ENCODE measurements at places on chromosomes 11 and 22.

DNA sequence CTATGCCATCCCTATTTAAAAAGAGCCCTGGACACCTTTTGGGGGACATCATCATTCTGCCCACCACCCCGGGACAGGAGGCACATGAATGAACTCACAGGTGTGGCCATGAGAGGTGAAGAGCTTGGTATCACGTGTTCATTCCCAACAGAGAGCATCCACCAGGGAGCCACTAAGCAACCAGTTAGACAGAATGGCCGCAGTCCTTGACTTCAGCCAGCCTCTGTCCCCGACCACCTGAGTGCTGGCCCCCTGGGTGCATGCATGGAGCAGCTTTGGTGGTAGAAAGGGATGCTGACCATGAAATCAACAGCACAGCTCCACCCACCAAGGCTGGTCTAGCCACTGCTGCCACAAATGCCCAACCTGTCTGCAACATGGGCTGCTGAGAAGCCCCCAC is 31.1 kb upstream of the CD81 start:
- DNase-seq = no peak

- DNase-seq = no peak
These were observed 204 bp downstream of the FADS2 start for GRCh38 chr11:61828379-61828628.

GRCh38 chr11:112961146-112961668 is at the start of gene NCAM1:
Gene NCAM1 (plus strand): TSS chr11:112961420.
- no peak for DNase-seq

DNA sequence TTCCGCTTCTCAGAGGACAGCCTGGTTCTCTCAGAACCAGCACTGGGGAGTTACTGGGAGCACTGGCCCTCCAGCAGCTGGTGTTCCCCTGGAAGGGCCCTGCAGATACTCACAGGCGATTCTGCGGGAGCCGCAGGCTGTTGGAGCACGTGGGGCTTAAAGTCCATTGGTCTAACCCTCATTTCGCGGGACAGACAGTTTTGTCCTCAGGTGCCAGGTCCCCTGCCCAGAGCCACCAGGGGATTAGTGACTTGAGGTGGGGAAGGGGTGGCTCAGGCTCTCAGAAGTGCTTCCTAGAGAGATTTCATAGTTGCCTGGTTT is 53.9 kb downstream of the CACNA1I start:
- DNase-seq = no peak

DNA sequence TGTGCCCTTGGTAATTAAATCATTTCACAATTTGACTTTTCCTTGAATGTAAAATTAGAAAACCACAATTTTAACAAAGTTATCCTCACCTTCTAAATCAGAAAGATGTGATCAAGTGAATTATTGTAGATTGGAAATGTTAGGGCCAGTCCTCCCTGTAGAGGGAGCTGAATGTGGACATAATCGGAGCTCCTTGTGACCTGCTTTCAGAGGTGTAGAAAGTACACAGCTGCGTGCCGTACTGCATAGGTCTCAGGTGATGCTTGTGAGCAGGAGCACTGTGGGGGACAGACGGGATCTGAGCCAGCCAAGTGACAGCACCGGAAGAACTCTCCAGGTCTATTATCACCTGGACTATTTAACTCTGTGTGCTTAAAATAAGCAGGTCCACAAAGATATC is 338.0 kb downstream of the AASDHPPT start:
- DNase-seq = no peak

GRCh38 chr22:17845790-17846189 is 71.5 kb upstream of the BID start:
- no peak for DNase-seq

GRCh38 chr22:48310289-48310688 is 1517.4 kb downstream of the BRD1 start:
- DNase-seq = no peak

DNA sequence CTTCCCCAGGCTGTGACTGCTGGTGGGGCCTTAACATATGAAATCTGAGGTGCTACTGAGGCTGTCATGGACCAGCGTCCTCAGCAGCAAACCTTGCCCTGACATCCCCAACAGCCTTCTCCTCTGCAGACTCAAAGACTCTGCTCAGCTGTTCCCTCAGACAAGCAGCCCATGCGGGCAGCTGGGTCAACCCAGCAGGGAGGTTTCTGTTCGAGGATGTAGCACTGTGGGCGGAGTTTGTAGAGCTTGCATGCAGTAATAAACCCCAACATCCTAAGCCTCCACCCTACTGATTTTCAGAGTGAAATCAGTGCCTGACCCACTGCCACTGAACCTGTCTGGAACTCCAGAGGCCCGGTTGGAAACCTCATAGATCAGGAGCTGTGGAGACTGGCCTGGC is 88.8 kb upstream of the XKR3 start:
- DNase-seq = no peak

DNA sequence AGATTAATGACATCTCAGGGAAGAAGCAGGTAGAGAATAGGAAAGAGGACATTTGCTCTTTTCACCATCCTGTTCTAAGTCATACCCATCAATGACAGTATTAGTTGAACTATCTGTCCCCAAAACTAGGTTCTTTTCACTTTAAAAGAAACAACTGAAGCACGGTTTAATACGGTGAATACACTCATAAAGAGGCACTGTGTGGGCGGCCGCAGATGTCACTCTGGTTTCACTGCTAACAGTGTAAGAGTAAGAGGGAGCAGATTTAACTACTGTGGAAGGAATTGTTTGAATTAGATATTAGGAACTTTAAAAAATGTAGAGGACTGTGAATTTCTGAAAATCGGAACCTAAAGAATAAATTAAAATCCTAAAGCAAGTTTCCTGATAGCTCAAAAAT is 49.5 kb downstream of the VSIG10L2 start:
- DNase-seq = no peak

DNA sequence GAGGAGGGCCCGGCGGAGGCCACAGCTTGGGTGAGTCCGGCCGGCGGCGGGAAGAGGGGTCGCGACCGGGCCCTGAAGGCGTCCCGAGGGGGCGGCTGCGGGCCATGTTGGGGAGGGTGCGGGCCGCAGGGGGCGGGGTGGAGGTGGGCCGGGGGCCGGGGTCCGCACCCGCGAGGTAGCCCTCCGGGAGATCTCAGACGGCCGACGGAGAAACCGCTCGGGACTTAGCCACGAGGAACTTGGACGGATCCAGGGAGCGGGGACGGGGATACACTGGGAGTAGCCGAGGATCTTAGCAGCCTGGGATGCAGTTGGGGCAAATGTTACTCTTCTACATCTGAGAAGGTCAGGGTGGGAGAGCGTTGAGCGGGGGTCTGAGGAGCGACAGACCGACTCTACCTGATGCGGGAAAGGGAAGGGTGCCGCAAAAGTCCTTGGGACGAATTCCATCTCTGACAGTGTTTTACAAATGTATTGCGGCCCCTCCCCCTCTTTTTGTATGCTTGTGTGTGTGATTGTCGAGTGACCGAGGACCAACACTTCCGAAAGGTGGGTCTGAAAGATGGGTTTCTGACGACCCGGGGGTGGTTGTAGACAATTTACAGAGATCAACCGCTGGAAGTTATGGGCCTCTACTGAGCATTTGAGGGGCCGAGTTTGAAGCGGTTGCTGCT is 658 bp downstream of the STIP1 start:
- no peak for DNase-seq

- no peak for DNase-seq
These were observed 244.7 kb downstream of the SOX6 start for GRCh38 chr11:16111690-16112089.

DNA sequence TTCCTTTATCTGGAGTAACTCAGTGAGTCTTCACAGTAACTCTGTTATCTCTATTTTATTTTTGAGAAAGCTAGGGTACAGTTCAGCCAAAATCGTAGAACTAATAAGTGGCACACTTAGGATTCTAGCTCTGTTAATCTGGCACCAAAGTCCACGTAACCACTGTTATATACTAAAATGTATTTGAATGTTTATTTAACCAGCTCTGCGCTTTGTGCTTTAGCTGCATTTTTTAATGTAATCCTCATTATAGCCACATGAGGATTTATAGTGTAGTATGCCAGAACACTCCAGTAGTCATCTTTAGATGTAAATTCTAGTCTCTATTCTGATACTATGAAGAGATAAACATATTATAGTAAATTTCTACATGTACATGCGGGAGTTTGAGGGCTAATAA is 36.8 kb downstream of the YAP1 start:
- DNase-seq = no peak

DNA sequence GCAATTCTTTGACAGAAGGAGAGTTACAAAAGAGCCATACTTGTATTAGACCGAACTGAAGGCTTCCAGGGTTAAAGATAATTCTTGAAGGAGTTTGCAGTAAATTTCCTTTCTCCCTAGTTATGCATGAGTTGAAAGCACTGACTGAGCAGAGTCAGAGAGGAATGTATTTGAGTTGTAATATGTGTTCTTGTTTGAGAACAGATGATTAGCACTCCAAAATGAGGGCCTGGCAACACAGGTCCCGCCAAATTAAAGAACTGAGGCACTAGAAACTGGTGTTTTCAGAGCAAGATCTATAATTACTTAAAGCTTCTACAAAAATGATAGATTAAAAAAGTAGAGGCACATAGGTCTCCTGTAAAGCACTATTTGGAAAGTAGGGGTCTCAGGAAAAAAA is 970.4 kb downstream of the OPCML start:
- DNase-seq = no peak

DNA sequence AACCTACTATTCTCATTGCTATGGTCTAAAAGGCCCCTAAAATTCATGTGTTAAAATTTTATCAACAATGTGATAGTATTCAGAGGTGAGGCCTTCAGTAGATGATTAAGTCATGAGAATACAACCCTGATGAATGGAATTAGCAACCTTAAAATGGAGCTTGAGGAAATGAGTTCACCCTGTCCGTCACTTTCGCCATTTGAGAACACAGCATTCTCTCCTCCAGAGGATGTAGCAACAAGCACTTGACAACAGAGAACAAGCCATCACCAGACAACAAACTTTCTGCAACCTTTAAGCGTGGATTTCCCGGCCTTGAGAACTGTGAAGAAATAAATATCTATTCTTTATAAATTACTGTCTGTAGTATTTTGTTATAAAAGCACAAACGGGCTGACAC is 197.0 kb downstream of the SBF2 start:
- no peak for DNase-seq

- DNase-seq = no peak
These were observed 453.1 kb downstream of the SOX6 start for GRCh38 chr11:15903246-15903645.

DNA sequence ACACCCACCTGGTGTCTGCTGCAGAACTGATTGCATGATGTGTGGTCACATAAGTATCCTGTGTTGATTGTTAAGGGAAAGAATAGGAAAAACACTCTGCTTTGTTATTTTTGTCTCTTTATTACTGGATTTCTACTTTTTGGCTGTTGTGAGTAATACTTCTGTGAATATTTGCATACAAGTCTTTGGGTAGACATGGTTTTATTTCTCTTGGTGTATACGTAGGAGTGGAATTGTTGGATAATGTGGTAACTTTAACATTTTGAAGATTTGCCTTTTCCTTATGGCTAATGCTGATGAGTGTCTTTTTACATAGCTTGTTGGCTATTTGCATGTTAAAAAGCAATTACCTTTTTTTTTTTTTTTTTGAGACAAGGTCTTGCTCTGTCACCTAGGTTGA is 13.1 kb downstream of the PPP6R3 start:
- no peak for DNase-seq

GRCh38 chr22:36977401-36977861 is 41.8 kb downstream of the TST start:
- peak; percentile 64 for DNase-seq

GRCh38 chr22:22802339-22802970 is 85.2 kb upstream of the IGLL5 start:
- DNase-seq = no peak

- no peak for DNase-seq
These were observed 6.1 kb downstream of the MCHR1 start for GRCh38 chr22:40685406-40685805.

Measured in effector memory CD4-positive, alpha-beta T cell (primary cell).